ENCODE measurements at places on chromosomes 6 and 20.

DNA sequence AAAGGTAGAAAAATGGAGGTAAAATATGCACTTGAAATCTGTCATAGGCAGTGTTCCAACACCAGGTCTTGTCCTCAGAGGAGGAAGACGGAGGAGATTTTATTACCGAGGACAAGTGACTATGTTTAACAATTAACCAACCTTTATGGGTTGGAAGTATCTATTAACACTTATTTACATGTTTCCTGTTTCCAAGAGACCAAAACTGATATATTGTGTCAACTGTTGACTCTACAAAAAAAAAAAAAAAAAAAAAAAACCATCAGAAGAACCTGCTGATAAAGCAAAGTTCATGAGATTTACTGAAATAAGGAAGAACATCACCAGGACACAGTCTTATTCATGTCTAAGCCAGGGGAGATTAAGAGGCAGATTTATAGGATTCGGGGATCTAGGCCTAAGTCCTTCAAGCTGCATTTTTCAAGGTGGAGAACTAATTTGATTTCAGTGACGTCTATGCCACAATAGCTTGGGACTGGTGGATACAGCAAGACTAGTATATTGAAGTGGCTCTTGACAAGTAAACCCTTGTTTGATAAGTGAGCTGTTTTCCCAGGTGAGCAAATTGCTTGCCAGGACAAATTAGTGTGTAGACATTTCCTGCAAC is 126.6 kb upstream of the NAA20 start:
- no peak for DNase-seq

DNA sequence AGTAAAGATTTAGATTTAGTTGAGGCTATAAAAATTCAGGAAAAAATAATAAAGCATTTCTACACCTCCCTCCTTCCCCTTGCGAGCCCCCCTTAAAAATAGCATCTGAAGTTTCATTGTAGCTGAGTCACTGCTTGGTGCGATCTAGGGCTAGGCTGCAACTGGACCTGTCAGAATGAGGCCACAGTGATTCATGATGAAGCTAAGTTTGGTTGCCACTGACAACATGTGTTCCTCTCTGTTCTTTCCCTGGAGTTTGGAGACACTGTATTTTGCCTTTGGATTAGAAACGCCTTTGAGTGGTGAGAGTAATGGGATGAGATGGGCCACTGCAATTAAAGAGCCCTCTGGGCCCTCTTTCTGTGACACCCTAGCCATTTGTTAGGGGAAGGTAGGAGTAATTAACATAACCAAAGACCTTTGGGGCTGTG is 334.1 kb downstream of the NRN1 start:
- DNase-seq, result peak; percentile 78

DNA sequence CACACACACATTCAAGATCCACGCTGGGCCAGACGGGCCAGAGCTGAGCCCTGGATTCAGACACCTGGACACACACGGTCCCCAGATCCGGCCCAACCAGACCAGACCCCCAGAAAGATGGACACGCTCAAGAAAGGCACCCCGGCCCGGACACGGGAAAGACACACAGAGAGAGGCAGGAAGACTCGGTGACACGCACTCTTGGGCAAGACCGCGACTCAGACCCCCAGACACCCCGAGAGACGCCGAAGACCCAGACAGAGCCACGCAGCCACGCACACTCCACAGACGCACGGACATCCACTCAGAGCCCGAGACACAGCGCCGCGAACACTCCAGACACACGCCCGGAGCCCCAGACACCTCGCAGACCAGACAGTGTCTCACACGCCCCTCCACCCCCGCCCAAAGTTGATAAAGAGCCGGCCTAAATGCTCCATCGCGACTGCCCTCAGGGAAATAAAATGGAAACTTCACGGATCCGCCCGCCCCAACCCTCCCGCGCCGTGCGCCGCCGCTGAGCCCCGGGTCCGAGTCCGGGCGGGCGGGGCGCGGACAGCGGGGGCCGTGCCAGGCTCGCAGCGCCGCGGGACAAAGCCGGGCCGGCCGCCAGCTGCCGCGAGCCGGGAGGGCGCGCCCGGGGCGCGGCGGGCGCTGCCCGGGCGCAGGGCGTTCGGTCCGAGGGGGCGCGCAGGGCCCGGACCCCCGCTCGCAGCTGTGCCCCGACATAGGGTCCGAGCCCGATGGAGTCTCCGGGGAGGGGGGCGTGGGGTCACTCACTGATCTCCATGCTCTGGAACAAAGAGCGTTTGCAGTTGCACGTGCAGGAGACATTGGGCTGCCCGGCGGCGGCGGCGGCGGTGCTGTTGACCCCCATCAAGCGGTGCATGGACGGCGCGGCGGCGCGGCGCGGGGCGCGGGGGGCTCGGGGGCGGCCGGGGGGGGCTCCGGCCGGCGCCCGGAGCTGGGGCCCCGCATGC is 831 bp downstream of the PMEPA1 start:
- no peak for DNase-seq

GRCh38 chr6:29633534-29633905 is 537 bp upstream of the GABBR1 start:
- no peak for DNase-seq

DNA sequence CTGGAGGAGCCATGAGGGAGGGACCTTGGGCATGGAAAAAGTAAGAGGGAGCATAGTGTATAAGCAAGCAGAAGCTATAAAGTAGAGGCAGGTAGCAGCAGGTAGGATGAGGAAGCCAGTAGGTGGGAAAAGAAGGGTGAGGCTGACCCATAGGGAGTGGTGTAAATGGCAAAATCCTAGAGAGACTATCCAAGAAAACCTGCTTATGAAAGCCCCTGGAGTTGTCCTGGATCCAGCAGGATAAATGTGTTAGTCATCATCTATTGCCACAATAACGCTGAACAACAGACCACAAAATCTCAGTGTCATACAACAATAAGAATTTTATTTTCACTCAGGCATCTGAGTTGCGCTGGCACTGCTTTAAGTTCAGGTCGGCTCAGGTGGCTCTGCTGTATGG is 30.2 kb downstream of the CHD6 start:
- peak; percentile 48 for DNase-seq

DNA sequence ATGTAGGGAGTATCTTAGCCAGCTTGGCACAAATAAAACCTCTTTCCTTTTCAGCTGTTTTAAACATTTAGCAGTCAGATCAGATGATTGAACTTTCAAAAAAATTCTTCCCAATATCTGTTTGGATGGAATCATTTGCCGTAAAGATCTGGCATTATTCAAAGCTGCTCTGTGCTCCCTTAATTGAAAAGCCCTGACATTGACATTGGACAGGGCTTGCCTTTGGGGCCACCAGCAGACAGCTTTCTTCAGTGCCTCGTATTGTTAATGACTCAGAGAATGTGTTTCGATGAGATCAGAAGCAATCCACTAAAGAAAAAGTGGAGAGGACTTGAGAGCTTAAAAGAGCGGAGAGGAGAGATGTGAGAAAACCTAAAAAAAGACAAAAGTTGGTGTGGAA is 343.5 kb downstream of the NRN1 start:
- DNase-seq, result no peak

GRCh38 chr20:57568088-57568896 is 7.4 kb downstream of the PCK1 start:
- no peak for DNase-seq

DNA sequence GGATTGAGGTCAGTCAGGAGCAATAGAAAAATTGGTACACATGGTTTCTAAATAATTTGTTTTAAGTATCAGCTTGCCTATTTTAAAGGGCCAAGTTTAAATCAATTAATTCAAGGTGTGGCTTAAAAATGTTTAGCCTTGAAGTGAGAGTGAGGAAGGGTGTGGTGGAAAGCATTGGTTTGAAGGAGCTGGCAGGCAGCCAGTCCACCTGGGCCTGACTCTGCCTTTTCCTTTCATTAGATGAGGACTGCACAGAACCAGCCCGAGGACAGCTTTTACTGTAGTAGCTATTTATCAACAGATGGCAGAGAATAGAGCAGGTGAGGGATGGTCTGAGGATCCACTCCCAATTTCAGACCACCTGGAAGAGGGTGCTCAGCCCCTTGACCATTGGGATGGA is 42.4 kb downstream of the DHX35 start:
- no peak for DNase-seq

All from NCI-H226 (cell line).